ENCODE measurements at places on chromosomes 1 and 21.

DNA sequence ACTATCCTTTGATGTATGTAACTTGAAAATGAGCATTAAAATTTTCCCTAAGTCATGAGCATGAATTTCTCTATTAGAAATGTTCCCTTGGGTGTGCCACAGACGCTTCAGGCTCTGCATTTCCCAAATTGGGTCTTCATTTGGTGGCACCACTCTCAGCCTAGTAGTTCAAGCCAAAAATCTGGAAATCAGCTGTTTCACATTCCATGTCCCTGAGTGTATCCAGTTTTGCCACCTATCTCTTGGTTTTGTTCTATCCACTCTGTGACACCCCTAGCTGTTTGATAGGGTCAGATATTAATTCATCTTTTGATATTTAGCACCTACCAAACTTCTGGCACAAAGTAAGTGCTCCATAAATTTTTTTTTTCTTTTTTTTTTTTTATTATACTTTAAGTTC, 89.5 kb upstream of the DPH5 start:
- DNase-seq: no peak

- no peak for DNase-seq
These were observed 8.9 kb upstream of the INAVA start for GRCh38 chr1:200885623-200886402.

- no peak for DNase-seq
These were observed 267.4 kb downstream of the ATG4C start for GRCh38 chr1:63051356-63051755.

DNA sequence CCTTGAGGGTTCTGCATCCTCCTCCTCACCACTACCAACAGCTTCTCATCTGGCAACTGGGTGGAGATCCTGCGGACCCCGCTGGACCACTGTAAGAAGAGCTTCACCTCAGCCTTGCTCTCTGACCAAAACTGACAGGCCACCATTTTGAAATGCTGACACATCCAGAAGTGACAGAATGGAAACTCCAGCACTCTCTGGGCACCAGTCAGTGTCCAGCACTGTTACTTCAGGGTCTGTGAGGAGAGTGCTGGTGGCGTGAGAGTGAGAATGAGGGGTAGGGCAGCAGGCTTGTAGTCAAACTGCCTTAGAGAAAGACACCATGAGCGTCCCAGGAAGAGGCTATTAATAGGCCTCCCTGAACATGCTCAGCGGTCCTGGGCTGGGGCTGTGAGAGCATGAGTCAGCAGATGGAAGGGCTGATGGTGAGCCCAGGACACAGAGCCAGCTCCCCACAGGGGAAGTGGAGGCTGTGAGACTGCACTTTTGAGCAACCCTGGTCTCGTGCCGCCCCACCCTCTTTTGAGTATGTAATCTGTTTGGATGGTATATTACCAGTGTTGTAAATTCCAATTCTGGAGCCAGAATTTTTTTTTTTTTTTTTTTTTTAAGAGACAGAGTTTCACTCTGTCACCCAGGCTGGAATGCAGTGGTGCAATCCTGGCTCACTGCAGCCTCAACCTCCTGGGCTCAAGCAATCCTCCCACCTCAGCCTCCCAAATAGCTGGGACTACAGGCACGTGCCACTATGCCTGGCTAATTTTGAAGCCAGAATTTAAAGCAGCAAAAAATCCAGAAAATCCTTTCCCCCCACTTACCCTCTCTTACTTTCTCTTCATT, 34.4 kb upstream of the SLC30A1 start:
- no peak for DNase-seq

GRCh38 chr1:19033926-19034680, 77.6 kb upstream of the IFFO2 start:
- DNase-seq: no peak

GRCh38 chr1:172540635-172541034, 7.7 kb downstream of the SUCO start:
- DNase-seq: no peak
